CD4-positive, alpha-beta T cell treated with Interleukin-4 for 4 hours (primary cell): ENCODE measurements at places on chromosomes 11 and 22.

GRCh38 chr22:48931452-48931851, 896.2 kb downstream of the BRD1 start:
- DNase-seq = no peak

DNA sequence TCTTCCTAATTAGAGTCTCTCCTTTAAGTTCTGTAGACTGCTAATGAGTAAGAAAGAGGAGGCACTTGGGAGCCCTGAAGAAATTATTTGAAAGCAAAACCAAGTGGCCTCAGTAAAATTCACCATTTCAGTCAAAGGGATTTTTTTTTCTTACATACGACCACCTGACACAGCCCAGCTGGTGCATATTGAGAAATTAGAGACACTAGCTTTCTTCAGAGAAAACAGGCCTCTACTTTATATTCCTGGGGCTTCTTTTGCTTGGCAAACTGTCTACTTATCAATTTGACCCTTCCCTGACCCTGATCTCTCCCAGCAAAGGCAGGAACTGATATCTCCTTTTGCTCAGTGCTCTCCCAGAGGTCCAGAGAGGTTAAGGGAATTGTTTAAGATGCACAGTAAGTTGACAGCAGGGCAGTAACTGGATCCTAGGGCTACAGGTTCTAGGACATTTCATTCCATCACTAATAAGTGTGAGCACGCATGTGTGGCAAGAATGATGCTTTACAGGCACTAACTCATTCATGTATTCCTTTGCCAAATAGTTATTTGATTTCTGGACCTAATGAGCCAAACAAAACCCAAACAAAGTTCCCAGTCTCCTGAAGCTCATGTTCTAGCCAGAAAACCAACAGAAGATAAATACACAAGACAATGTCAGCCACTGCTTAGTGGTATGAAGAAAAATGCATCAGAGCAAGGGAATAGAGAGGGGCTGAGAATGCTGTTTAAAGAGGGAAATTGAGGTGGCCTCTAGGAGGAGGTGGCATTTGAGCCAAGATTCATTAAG, 467.6 kb downstream of the SOX6 start:
- no peak for DNase-seq

DNA sequence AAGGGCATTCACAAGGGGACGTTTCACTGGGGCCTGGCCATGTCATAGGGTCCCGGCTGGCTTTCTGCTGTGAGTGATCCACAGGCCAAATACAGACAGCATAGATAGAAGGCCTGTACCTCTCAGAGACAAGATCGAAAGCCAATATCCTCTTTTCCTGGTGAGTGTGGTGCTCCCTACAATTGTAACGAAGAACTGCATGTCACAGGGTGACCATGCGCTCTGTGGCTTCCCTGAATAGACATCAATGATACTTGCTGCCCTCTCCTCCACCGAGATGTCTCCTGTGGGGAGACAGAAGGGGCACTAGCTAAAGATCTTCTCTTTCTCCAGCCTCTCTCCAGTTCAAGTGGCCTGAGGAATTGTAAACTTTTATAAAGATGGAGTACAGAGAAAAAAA, 226.1 kb upstream of the POU2AF2 start:
- no peak for DNase-seq

DNA sequence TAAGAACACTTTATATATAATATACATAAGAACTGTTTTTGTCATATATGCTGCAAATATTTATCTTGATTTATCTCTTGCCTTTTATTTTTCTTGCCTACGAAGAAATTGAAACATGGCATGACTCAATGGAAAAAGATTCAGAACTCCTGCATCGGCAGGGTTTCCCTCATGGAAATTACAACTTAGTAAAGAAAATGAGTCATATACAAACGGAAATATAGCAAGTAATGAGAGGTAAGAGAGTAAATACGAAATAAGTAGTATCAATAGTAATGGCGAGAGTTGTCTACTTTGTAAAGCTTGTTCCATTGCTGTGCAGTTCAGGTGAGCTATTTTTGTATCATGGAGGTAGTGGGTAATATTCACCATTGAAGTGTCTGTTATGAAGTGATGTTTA, 350.4 kb downstream of the DDX10 start:
- no peak for DNase-seq

GRCh38 chr11:89521294-89521693, 30.1 kb upstream of the NOX4 start:
- no peak for DNase-seq

DNA sequence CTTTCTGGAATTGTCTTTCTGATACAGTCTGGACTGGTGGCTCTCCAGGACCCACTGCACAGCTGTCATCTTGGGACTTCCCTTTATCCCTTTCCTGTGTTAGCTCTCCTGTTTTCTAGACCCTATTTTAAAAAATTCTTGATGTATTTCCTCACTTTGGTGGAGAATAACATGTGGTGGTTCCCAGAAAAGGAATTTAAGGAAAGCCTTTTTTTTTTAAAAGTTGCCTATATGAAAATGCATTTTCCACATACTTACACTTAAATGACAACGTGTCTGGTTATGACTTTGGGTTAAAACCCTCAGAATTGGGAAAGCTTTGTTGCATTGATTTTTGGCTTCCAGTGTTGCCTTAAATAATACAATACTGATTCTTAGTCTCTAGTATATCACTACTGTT, 400.7 kb downstream of the TMEM135 start:
- no peak for DNase-seq

DNA sequence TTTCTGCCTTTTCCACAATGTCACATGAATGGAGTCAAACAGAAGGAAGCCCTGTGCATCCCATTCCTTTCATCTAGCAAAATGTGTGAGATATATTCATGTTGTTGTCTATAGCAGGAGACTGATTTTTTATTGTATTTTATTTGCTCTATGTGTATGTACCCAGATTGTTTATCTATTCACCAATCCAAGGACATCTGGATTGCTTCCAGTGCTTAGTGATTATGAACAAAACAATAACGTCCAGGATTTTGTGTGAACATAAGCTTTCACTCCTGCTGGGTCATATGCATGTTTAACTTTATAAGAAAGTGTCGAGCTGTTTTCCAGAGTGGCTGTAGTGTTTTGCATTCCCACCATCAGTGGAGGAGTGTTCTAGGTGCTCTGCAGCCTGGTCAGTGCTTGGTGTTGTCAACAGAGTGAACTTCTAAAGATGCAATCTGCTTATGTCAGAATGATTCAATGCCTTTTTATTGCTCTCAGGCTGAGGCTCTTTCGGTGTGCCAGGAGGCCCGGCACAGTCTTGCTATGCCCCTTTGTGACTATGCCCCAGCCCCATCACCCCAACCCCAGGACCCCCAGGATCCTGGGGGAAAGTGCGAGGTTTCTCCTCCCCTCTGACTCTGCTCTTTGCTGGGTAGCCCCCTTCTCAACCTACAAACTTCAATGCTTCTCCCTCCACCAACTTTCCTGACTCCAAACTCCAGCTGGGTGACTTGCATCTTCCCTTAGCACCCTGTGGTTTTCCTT, 19.9 kb upstream of the SYT13 start:
- DNase-seq = no peak

GRCh38 chr11:129950101-129951091, 52.2 kb downstream of the PRDM10 start:
- no peak for DNase-seq

- no peak for DNase-seq
These were observed 648.8 kb downstream of the METTL15 start for GRCh38 chr11:28756977-28757376.

- DNase-seq = no peak
These were observed 6.0 kb downstream of the ACO2 start for GRCh38 chr22:41474872-41475451.

DNA sequence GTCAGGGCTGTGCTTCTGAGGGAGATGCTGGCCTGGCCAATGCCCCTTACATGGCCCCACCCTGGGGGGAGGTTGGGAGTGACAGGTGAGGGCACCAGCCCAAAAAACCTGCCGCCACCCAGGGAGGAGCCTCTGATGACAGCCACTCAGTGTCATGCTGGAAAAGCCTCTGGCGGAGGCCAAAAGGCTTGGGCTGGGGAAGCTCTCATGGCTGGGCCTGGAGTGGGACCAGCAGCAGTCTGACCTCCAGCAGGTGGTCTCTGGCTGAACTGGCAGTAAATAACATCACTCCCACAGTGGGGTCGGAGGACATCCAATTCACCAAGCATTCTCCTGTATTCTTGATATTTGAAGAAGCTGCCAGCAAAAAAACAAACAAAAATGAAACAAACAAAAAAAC, 20.1 kb downstream of the FGF3 start:
- no peak for DNase-seq

GRCh38 chr11:71172680-71173079, 79.7 kb downstream of the SHANK2 start:
- DNase-seq = no peak

- no peak for DNase-seq
These were observed 118.7 kb upstream of the B3GAT1 start for GRCh38 chr11:134530636-134531326.

GRCh38 chr11:69653406-69653960, 12.5 kb downstream of the CCND1 start:
- DNase-seq = no peak

DNA sequence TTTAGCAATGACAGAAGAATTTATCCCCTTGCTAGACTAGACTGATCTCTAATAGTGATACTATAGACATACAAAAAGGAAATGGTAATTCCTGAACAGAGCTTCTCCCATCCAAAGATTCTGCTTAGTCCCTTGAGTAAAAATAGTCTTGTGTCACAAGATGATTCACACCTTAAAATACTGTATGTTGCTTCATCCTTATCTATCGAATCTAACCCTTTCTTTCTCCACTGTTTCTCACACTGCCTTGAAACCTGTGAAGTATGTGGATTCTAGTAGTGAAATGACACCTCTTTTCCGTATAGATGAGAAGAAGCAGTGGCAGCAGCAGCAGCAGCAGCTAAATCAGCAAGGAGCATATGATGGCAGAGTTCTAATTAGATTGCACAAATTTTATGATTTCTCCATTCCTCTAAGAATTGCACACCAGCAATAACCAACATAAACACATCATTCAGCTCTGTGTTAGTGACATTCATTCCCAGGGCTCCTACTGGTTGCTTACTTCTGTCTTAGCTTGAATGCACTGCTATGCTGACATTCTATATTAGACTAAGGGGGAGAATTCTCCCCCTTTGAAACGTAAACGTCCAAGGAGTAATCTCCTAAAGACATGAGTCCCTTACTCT, 14.6 kb downstream of the KCNA4 start:
- no peak for DNase-seq

DNA sequence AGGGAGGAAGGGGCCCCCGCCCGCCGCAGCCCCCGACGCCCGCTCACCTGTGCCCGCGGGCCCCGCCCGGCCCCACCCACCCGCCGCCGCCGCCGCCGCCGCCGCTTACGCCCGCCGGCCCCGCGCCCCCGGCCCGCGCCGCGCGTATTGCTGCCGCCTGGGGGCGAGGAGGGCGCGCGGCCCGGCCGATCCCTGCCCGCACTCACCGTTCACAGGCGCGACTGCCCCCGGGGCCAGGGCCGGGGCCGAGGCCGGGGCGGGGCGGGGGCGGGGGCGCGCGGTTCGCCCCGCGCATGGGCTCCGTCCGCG, 212 bp downstream of the HRAS start:
- no peak for DNase-seq

GRCh38 chr11:58513747-58514367, 6.0 kb upstream of the OR5B21 start:
- DNase-seq = peak; percentile 21

DNA sequence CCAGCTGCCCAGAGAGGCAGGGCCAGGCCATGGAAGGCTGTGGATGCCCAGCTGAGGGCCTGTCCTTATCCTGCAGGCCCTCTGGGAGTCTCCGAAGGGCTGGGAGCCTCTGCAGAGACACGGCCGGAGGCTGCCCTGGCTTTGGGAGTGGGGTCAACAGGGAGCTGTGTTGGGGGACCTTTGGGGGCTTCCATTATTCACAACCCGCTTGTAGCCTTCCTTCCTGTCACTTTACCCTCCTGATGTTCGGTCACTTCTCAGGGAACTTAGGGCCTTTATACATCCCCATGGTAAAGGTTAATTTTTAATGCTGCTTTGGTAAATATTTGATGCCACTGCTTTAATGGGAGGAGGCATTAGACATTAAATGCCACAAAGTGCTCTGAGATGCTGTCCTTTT, 44.9 kb downstream of the SHISAL1 start:
- DNase-seq = no peak

DNA sequence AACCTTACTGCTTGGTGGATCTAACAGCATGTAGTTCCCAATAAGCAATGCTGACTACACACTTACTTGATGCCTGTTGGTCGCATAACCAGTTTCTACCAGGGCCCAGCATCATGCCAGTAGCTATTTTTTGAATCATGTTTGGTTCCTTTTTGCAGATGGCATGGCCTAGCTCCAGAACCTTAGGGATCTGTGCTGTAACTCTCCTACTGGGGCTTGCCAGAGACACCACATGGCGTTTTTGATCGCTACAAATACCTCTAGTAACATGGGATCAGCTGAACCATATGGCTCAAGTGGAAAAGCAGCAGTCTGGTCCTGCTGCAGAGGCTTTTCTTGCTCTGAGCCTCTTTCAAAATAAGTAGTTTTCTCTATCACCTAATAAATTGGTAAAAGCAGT, 654.6 kb upstream of the API5 start:
- no peak for DNase-seq

DNA sequence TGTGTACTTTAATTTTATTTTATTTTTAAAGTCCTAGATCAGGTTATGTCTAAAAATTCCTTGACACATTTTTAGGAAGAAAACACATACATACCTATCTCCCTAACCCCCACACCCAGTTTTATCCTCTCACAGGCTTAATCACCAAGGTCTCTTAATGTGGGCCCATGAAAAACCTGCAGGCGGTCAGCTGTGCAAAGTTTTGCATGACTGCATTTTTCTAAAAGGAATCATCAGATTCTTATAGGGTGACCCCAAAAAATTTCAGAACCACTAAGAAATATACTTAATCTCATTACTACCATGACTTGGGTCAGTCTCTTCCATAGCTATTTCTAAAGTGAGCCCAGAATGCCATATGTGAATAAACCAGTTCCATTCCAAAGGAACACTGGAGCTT, 19.8 kb downstream of the SAA1 start:
- no peak for DNase-seq

DNA sequence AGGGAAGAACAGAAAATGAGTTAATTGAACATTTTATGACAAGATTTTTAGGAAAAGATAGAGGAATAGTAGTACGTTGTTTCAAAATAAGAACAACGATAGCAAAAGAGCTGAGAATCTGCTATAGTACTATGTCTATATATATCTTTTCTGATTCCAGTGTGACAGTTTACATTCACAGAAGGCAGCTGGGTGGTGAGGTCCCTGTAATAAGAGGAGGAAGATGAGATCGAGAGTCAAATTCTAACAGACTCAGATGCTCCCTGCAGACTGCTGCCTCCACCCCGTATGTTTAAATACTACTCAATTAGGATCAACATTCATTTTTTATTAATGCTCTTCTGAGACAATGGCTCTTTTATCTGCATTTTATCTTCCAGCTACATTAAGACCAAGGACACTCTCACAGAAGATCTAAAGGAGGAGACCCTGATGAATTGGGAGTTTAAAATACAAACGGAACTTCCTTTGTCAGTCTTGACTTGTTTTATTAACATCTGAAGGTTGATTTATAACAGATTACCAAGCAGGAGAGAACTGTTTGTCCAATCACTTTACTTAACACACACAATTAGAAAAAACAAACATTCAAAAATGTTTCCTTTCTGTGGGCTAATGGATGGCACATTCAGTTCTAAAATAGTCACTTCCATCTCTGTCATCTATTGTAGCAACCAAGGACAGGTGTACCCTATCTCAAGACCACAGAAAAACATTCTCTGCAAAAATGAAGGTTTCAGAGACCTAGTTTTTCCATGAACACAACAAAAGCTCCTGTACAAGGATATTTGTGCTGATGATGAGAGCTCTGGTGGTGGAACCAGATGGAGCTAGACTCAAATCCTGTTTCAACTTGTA, 240.2 kb downstream of the CADM1 start:
- DNase-seq = no peak
